ENCODE measurements at places on chromosomes 11 and 22.

GRCh38 chr22:37362621-37363020 is 64.7 kb downstream of the ELFN2 start:
- DNase-seq, result no peak

DNA sequence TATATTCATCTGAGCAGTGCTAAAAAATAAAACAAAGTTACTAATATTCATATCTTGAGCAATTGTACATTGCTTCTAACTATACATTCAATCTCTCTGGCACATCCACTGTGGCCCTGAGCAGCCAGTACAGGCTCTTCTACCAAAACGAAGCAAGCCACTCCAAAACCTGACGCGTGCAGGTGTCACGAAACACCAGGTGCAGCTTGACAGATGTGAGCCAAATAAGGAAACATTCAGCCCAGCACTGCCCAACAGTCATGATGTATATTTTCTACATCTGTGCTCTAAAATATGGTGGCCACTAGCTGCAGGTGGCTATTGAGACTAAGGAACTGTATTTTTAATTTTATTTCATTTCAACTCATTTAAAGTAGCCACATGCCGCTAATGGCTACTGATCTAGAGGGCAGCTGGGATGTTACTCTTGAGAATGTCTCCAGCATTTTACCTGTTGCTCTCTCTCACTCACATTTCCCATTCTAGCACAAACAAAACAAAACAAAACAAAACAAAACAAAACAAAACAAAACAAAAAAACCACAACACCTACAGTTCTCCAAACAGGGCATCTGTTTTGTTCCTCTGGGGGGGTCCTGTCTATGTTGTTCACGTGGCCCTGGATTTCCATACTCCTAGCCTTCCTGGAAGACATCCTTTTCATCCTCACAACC is 77.7 kb downstream of the LARGE1 start:
- DNase-seq, result no peak

GRCh38 chr11:65156256-65156655 is 13.8 kb upstream of the SPDYC start:
- DNase-seq, result no peak

DNA sequence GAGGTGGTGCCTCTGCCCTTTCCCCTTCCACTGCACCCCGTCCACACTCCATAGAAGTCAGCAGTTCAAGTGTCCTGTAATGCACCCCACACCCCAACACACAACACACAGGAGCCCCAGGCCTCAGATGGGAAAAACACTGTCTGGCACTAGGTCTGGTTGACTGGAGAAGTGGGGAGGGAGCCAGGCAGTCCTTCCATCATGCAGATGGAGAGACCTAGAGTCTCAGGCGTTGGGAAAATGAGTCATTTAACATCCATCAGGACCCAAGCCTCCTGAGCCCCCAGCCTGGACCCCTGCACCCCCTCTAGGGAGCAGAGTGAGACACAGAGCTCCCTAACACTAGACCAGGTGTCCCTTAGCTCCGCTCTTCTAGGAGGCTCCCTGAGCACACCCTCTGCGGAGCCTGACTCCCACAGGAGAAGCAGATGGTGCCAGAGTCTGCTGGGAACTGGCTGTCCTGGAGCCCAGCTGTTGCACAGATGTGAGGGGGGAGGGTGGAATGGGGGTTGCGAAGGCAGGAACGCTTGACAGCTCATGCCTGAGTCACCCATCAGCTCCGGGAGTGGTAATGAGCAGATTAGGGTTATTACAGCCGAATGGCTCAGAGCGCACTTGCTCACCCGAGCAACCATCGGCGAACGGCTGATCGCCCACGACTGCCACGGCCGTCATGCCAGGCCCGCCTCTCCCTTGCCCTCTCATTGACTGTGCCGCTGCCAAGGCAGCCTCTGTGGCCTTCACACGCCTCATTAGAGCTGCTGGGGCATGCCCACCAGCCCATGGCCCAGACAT is 22.1 kb upstream of the SYT7 start:
- no peak for DNase-seq

DNA sequence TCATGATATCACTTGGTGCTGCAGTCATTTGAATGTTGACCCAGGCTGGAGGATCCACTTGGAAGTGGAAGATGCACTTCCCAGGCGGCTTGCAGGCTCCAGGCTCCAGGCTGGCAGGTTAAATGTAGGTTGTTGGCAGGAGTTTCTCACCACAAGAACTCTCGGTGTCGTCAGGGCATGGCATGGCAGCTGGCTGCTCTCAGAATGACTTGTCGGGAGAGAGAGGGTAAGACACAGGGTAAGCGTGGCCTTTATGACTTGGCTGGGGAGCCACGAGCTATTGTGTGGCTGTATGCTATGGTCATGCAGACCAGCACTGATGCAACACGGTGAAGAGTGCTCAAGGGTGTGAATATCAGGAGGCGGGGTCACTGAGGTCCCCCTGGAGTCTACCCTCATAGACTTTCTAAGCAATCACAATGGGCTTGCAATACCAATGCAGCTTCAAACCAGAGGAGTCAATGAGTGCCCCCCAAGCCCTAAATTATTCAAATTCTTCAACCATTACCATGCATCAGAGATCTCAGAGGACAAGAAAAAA is 1027.7 kb downstream of the OPCML start:
- no peak for DNase-seq

- no peak for DNase-seq
These were observed 499.3 kb upstream of the TENM4 start for GRCh38 chr11:79940165-79940564.

DNA sequence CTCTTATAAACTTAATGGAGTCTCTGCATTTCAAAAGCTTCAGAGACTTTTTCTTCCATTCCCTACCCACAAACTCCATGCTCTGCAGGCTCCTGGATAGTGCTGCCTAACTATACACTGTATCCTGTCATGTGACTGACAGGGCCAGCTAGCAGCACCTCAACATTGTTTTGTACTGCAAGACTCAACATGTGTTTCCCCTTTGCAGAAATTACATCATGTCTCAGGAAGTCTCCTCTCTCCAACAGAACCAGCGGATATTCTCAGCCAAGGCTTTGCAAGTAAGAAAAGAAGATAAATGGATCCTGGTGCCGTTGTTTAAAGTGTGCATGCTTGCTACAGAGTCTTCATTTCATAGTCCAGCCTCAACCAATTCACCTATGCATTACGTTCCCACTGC is 164.0 kb upstream of the UBASH3B start:
- DNase-seq, result no peak

DNA sequence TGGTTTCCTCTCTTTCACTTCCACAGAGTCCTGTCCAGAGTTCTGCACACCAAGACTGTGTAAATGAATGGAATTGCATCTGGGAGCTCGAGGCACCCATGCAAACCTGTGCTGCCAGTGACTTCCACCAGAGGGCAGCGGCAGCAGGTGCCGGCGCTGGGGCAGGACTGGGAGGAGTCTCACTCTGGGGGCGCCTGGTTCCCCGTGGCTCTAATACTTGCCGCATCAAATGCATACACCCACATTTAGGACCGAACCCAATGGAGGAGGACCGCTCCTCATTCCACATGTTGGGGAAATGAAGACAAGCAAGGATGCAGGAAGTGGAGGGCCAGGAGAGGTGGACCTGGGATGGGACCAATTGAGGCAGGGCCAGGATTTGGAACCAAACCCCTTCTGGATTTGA is 1.1 kb upstream of the CD6 start:
- DNase-seq, result no peak

- no peak for DNase-seq
These were observed 31.9 kb upstream of the TUB start for GRCh38 chr11:8049084-8049483.

DNA sequence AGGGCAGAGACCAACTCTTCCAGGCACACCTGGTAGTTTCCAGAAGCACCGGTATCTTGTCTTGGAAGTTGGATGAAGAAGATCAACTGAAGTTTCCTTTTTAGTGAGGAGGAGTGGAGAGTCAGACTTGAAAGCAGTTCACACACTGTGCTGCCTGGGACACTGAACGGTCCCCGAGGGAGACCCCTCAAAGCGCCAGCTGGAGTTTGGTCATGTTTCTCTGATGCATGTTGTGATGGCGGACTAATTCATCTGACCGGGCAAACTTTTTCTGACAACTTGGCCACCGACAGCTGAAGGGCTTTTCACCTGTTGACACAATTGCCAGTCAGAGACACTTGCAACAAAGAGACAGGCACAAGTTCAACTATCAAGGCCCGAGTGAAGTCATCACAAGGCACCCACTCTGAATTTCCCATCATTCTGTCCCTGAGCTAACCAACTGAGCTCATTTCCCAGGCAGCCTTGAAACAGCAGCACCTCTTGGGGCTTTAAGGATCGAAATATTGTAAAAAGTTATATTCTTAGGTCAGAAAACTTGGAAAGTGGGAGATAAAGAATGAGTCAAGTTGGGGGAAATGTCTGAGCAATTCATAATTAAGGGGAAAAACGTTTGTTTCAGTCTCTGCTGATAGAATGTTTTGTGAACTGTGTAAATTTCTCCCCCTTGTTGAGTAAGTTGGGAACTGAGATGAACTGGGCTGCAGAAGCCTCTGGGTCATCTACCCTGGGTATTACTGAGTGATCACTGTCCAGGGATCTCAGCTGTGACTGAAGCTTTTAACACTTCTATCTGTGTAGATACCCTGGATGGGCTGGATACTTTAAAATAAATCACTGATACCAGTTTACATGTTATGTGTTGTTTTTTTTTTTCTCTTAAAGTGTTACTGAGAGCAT is 46.2 kb downstream of the WT1 start:
- no peak for DNase-seq

DNA sequence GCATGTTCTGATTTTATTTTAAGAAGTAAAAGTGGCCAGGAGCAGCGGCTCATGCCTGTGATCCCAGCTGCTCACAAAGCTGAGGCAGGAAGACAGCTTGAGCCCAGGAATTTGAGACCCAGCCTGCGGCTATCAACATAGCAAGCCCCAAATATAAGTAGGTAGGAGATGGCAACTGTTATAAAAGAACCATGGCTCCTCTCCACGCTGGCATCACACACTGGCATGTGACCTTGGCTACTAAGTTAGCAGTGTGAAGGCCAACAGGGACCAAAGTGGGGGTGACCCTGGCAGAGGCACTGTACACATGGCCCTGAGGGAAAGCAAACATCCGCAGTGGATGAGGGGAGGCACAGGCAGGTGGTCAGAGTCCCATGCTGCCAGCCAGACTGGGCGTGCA is 33.0 kb downstream of the TPST2 start:
- no peak for DNase-seq

- no peak for DNase-seq
These were observed 29.6 kb downstream of the APIP start for GRCh38 chr11:34886609-34887008.

- DNase-seq, result no peak
These were observed 613.8 kb downstream of the BRD1 start for GRCh38 chr22:49213731-49214352.

GRCh38 chr22:28043266-28043665 is 124.2 kb upstream of the PITPNB start:
- DNase-seq, result no peak

DNA sequence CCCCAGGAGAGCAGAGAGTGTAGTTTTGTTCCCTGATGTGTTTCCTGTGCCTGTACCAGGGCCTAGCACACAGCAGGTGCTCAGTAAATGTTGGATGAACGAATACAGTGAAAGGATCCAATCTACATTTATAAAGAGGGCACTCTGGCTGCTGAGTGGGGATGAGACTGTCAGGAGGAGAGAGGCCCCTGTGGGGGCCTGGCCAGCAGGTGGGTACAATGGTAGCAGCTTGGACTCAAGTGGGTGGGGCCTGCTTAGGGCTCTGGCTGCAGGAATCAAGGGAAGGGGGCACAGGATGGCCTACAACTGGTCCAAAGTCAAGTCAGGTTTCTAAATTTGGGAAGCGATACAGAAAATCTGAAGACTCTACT is 156.6 kb upstream of the GRK3 start:
- DNase-seq, result no peak

DNA sequence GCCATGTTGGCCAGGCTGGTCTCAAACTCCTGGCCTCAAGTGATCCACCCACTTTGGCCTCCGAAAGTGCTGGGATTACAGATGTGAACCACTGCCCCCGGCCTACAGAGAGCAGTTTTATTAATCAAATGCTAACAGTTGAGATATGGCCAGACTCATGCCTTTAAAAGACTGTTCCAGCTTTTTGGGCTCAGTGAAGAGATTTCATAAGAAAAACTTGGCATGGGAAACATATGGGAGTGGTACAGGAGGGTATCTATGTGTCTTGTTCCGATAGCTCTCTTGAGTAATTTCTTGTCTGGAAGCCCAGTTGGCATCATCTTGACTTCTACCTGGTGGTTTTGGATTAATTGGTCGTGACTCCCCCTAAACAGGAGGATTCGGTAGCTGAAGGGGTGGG is 8.2 kb upstream of the SLC37A4 start:
- no peak for DNase-seq

GRCh38 chr11:16225623-16226022 is 130.7 kb downstream of the SOX6 start:
- DNase-seq, result no peak

DNA sequence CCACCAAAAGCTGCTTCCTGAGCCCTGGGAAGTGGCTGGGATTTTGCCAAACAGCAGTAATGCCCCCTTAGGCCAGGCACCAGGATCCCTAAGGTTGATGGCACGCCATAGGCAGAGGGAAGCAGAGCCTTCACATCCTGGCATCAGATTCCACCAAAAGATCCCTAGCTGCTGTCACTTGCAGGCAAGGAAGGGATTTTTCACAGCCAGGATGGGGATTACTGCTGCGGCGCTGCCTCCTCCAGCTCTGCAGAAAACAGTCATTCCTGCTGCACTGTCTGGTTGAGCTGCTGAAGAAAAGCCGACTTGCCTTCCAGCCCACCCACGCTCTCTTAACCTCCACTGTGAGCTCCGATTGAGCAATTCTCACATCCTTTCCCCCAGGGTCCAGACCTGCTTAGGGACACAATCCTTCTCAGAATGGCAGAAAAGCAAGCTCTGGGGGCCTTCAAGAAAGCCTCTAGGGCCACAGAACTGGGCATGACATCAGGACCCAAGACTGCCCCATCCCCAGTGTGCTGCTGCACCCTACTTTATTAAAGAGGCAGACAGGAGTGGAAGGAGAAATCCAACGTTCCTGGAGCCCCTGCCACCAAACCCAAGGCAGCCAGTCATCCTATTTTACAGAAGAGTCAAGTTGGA is 19.9 kb downstream of the SYN3 start:
- no peak for DNase-seq

- no peak for DNase-seq
These were observed 13.3 kb upstream of the MB start for GRCh38 chr22:35630387-35630793.

- DNase-seq, result no peak
These were observed 13.4 kb upstream of the KCNJ11 start for GRCh38 chr11:17401841-17402240.

GRCh38 chr11:61820174-61820573 is 3.4 kb upstream of the FADS1 start:
- no peak for DNase-seq
